ENCODE measurements at places on chromosomes 1 and 21. TPM values are rescaled to one million over a fixed set of nuclear protein-coding genes. Genes with fewer than 3 reads are reported as not detected.
A peak's percentile ranks its signal among the peaks of the same experiment; 100 is the strongest.

PADI6 gene
- not detected for total RNA-seq

KCNK1 gene
- total RNA-seq = 12.7 TPM

OR2L3 gene
- total RNA-seq = not detected

UBASH3A gene
- total RNA-seq = not detected

- no peaks in the 10 kb centered on the region for H3K27me3 ChIP-seq
- DNase-seq = no peak
- H3K4me1 ChIP-seq = no peaks in the 10 kb centered on the region
- no peaks in the 10 kb centered on the region for H3K36me3 ChIP-seq
Measured at GRCh38 chr21:42367367-42368165, 1.2 kb upstream of the TFF1 start.

DNA sequence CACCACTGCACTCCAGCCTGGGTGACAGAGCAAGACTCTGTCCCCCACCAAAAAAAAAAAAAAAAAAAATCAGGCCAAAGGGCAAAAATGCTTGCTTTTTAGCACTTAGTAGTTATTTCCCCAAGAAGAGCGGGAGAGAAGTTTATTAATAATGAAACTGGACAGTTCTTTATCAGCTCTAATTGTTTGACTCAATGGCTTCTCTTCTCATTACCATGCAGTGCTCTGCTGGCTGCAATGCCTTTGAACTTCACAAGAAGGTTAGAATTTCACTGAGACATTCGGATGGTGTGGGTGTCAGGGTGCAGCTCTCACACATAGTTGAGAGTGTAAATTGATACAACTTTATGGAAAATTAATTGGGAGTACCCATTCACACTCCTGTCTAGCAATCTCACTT is 63.7 kb downstream of the EDARADD start:
- no peaks in the 10 kb centered on the region for H3K4me1 ChIP-seq
- no peak overlapping the region for H3K4me3 ChIP-seq
- no peak for DNase-seq
- H3K36me3 ChIP-seq = no peaks in the 10 kb centered on the region

DNA sequence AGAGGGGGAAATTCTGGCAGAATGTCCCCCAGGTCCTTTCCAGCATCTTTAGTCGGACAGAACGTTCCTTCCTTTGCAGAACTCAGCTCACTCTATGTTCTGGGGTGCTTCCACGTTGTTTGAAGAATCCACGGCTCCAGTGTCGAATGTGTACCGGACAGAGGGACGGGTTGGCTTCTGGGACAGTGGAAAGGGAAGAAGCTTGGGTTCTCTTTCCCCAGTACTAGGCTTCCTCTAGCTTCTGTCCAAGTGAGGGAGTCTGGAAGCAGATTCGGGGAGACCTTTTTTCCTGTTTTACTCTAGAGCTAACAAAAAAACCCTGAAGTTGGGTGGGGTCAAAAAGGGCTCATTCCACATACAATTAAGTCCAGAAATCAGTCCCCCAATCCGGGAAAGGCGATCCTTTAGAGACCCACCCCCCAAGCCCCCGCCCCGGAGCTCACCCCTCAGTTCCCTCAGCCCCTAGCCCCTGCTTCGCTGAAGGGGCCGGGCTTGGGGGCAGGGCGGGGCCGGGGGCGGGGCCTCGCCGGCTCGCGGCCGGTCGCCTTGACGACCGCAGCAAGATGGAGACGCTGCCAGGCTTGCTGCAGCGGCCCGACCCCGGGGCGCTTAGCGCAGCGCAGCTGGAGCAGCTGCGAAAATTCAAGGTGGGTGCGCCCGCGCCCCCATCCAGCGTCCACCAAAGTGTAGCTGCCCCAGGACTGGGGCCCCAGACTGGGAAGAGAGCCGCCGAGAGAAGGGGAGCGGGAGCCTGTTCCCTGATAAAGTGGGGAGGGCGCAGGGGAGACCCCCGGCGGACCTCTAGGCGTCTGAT is at the start of gene RIIAD1:
RIIAD1 (plus strand) TSS at position 549 of the 814 bp plus-strand sequence; CDS start at position 564, 15 bp downstream.
- peaks cover 62% of the 10 kb centered on the region for H3K27me3 ChIP-seq
- no peak within 1 kb of the TSS for H3K27ac ChIP-seq
- peak; percentile 78 for DNase-seq
- H3K4me1 ChIP-seq = peaks cover 19% of the 10 kb centered on the region
- H3K4me3 ChIP-seq = peak within 1 kb of the TSS; percentile 87

DNA sequence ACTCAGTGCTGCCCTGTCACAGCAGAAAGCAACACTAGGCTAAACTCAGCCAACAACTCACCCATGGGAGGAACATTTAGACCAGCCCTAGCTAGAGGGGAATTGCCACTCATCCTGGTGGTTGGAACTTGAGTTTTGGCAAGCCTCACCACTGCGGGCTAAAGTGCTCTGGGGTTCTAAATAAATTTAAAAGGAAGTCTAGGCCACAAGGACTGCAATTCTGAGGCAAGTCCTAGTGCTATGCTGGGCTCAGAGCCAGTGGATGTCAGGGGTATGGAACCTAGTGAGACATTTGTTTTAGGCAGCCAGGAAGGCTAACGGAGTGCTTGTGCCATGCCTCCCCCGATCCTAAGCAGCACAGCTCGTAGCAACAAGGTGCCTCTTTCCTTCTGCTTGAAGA is 78.0 kb downstream of the RGS13 start:
- no peaks in the 10 kb centered on the region for H3K27me3 ChIP-seq
- H3K4me3 ChIP-seq = no peak overlapping the region
- no peaks in the 10 kb centered on the region for H3K4me1 ChIP-seq
- DNase-seq = no peak
- H3K36me3 ChIP-seq = no peaks in the 10 kb centered on the region
- H3K27ac ChIP-seq = no peak overlapping the region

DNA sequence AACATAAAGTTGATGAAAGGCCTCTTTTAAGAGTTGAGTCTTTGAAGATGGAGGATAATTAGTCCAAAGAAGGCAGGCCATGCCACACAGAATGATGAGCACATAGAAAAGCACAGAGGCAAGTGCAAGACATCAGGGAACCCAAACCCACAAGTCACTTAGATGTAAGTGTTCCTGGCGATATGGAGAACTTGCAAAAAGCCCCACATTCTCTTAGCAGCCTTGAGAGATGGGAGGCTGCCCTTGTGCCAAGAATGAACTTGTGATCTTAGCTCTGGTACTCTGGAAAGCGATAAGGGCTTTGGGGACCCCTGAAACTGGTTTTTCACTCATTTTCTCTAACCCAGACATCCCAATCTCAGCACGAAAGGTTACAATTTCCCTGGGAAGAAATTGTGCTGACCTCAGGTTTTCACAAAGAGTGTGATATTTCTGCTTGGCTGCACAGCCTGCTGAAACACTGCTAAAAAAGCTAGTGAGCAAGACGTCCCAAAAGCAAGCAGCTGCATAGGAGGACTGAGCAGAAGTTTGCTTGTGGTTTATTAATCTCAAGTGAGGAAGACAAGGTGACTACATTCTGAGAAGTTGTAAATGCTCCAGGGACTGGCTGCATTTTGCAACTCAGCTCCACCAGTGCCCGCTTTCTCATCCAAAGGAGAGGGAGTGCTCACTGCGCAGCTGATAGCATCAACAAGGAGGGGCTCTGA is 496.9 kb upstream of the CAMK1G start:
- no peak for DNase-seq
- H3K27ac ChIP-seq = no peak overlapping the region
- no peak overlapping the region for H3K4me3 ChIP-seq
- H3K27me3 ChIP-seq = no peaks in the 10 kb centered on the region
- no peaks in the 10 kb centered on the region for H3K4me1 ChIP-seq

DNA sequence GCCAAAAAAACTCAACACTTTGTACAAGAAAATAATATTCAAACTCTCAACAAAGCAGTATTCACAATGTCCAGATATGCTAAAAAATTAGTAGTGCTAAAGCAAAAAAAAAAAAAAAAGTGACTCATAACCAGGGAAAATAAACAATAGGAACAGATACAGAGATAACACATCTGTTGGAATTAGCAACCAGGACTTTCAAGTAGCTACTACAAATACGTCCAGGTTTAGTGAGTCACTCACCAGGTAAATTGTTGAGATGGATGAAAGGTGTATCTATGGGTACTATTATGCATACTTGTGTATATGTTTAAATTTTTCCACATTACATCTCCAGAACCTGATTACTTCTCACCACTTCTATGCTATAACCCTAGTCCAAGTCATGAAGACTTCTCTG is 144.8 kb upstream of the SLC35F3 start:
- no peak overlapping the region for H3K4me3 ChIP-seq
- H3K4me1 ChIP-seq = no peaks in the 10 kb centered on the region
- no peaks in the 10 kb centered on the region for H3K36me3 ChIP-seq
- no peak overlapping the region for H3K27ac ChIP-seq
- H3K27me3 ChIP-seq = no peaks in the 10 kb centered on the region

- DNase-seq = peak; percentile 66
- H3K27me3 ChIP-seq = no peaks in the 10 kb centered on the region
- H3K36me3 ChIP-seq = no peaks in the 10 kb centered on the region
Measured at GRCh38 chr21:31459457-31459856, 115.4 kb upstream of the TIAM1 start.

DNA sequence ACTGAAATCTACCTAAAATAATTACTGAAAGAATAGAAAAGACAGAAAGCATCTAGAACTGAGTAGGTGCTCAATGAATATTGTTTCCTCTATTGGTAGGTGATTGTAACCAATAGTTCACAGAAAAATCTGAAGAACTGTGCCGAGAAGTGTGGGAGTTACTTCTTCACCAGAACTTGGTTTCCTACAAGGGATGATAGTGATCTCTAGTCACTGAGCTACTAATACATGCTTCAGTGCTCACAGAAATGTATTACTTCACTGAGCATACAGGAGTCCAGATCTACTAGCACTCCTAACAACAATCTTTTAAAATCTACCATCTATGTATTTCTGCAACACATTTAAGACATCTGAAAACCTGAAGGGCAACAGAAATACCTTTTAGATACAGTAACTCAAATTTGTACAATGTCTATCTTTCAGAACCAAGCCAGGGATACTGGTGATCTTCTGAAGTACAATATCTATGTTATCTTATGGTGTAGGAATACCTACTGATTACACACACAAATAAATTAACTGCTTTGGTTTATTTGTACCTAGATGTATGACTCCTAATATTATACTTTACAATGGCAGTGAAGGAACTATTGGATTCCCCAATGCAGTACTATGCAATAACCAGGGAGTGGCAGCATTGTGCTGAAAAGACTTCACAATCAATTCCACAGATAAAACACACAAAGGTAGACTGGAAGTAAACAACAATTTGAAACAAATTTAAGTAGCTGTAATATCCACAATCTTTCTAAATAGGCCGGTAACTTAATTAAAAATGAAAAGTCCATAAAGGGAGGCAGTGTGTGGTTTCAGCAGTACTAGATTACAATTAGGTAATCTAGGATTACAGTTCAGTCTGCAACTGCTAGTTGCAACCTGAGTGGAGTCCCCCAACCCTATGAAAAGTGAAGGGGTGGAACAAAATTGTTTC is 243.0 kb downstream of the SLC45A1 start:
- H3K27ac ChIP-seq = no peak overlapping the region
- no peaks in the 10 kb centered on the region for H3K27me3 ChIP-seq
- no peak overlapping the region for H3K4me3 ChIP-seq

DNA sequence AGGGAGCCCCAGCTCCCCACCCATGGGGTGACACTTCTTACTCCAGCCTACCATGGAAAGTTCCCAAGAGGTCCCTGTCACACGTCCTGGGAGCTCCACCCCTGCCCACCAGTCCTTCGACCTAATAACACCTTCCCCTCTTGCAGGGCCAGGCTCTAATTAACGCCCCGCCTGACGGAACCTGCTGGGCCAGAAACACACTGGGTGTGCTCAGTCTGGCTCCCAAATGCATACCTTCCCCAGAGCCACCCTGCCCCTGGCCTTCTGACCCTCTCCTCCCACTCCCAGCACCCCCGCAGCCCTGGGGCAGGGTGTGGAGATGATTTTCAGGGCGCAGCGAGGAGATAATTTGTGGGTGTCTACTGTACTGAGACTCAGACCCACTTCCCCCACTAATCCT is 20.6 kb downstream of the PGLYRP3 start:
- no peak overlapping the region for H3K27ac ChIP-seq
- H3K4me3 ChIP-seq = no peak overlapping the region
- no peaks in the 10 kb centered on the region for H3K36me3 ChIP-seq
- H3K27me3 ChIP-seq = no peaks in the 10 kb centered on the region
